Hematopoietic multipotent progenitor cell treated with erythropoietin and hydrocortisone succinate and interleukin-3 and kit ligand, for 6 days (in vitro differentiated cells): ENCODE measurements at places on chromosomes 5 and 9.
A peak's percentile ranks its signal among the peaks of the same experiment; 100 is the strongest.

DNA sequence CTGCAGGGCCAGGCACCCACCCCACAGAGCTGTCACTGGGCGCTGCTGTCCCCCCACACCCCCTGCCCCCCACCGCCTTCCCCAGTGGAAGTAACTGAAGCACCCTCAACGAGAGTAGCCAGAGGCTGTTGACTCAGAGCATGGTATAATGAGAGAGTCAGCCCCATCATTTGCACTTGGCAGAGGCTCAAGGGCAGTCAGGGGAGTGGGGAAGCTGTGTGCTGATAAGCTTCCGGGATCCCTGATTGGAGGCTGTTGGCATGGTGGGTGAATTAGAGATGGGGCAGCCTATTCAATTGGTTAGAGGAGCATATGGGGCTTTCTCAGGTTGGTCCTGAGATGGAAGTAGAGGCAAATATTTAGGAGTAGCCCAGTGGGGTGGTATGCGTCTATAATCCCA is 77.1 kb upstream of the GOLM1 start:
- peak; percentile 48 for DNase-seq

GRCh38 chr5:62340979-62341378 is 35.0 kb downstream of the KIF2A start:
- no peak for DNase-seq

- peak; percentile 97 for DNase-seq
Measured at GRCh38 chr5:140547508-140548299, at the start of gene EIF4EBP3. TSS of gene EIF4EBP3 (plus strand) at chr5:140547662. CDS start at chr5:140547738, 76 bp downstream.

- no peak for DNase-seq
Measured at GRCh38 chr9:135326633-135327152, 152.9 kb upstream of the PPP1R26 start.

- peak; percentile 34 for DNase-seq
Measured at GRCh38 chr5:141338538-141339306, at the start of gene PCDHGA2. TSS of gene PCDHGA2 (plus strand) at chr5:141338760.

GRCh38 chr5:69206528-69207190 is 17.3 kb downstream of the CENPH start:
- DNase-seq = no peak

DNA sequence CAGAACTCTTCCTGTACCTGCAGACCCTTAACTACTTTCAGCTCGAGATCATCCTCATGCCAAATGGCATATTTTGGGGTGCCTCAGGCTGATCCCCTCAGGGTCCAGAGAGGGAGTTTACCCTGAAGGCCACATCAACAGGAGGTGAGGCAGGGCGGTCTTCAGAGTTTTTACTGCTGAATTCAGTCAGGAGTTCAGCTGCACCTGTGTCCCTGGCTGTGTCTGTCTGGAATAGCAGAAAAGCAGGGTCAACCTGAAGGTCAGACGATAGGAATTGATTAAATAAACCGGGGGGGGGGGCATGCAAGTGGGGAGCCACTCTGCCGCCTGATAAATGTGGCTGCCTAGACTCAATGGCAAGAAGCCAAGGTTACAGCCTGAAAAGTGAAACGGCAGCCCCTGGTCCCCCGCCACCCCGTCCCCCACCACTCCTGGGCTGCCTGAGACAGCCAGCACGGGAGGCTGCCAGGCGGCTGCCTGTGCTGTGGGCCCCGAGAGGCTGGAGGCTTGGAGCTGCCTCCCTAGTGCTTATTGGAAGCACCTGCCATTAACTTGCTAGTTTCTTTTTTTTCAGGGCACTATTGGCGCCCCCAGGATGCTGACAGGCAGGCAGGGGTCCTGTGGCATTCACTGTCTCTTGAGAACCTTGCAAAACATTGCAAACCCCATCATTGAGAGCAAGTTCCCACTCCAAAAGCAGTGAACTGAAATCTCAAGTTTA is 182.7 kb upstream of the PPP1R26 start:
- no peak for DNase-seq

DNA sequence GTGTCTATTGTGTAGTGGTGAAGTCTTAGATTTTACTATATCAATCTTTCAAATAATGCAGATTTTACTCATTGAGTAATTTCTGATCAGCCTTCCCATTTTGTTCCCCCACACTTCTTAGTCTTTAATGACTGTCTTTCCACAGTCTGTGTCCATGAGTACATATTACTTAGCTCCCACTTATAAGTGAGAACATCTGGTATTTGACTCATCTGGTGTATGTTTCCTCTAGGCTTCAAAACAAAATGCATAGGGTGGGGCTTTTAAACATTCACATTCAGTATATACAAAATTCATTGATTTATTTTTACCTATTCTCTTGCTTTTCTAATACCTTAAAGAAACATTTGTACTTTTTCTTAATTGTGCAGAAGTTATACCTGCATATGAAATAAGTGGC is 513.0 kb downstream of the MTRR start:
- no peak for DNase-seq

DNA sequence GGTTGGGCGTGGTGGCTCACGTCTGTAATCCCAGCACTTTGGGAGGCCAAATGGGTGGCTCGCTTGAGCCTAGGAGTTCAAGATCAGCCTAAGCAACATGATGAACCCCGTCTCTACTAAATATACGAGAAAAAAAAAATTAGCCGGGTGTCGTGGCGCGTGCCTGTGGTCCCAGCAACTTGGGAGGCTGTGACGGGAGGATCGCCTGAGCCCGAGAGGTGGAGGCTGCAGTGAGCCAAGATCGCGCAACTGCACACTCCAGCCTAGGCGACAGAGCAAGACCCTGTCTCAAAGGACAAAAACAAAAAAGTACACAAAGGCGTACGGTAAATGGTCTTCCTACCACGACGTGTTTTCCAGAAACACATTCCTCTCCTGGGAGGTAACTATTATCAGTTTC is 538 bp upstream of the BDP1 start:
- DNase-seq = no peak

DNA sequence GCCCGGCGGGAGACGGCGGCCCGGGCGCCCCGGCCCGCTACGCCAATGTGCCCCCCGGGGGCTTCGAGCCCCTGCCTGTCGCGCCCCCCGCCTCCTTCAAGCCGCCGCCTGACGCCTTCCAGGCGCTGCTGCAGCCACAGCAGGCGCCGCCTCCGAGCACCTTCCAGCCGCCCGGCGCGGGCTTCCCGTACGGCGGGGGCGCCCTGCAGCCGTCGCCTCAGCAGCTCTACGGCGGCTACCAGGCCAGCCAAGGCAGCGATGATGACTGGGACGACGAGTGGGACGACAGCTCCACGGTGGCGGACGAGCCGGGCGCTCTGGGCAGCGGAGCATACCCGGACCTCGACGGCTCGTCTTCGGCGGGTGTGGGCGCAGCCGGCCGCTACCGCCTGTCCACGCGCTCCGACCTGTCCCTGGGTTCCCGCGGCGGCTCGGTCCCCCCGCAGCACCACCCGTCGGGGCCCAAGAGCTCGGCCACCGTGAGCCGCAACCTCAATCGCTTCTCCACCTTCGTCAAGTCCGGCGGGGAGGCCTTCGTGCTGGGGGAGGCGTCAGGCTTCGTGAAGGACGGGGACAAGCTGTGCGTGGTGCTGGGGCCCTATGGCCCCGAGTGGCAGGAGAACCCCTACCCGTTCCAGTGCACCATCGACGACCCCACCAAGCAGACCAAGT is 723 bp downstream of the SNX18 start:
- peak; percentile 66 for DNase-seq

DNA sequence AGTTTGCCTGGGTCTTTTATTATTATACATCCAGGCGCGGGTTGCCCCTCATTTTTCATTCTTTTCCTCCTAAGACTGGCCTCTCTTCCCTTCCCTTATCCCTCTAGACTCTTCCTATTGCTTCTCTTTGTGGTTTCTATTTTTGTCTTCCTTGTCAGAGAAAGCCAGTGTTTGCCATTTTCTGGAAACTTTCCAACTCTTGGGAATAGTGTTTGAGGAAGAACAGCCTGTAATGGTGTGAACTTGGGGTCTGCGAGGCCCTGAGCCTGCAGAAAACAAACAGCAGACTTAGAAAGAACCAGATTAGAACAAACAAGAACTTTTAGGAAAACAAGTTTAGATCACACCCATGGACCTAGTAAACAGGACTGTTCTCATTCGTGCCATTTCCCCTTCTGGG is 15.5 kb downstream of the PRKACG start:
- no peak for DNase-seq

DNA sequence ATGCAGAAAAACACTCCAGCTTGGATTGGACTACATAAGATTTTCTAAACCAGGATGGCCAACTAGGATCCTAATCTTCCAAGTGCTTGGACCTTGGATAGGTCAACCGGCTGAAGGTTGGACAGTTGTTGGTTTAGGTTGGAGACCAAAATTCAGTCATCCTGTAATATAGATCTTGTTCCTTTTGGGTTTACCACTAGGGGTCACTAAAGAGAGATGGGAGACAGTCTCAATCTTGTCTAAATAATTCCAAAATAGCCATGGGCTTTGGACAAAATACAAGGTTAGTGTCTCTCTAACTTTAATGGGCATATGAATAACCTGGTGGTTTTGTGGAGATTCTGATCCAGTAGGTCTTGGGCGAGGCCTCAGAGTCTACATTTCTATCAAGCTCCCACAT is 148.7 kb upstream of the ERCC6L2 start:
- peak; percentile 79 for DNase-seq

GRCh38 chr9:92602413-92602812 is 66.6 kb upstream of the ECM2 start:
- DNase-seq = no peak

DNA sequence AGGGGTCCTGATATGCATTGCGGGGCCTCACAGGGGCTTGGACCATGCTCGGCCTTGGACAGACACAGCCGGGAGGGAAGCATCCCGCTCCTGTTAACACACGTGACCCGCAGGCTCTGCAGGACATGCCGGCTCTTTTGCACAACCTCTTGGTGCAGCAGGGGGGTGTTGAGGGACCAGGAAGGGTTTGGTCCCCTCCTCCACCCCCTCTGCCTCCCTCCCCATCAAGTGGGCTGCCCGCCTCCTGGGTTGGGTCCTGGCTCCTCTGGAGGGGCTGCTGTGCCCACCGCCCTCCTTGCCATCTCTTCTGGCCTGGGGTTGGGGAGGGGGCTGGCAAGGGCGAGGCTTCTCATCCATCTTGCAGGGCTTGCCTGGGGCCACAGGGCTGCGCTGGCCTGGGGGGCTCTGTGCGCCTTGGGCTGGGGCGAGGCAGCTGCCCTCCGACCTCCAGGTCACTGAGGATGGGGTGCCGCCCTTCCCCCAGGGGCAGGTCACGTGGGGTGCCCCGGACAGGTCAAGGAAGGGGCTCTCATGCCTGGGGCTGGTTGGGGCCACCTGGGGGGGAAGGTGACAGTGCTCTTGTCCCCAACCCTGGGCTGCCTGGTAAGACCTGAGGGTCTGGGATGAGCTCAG is 16.8 kb upstream of the SLC9A3 start:
- DNase-seq = no peak

GRCh38 chr5:156755421-156756087 is 94.5 kb upstream of the PPP1R2B start:
- no peak for DNase-seq

- no peak for DNase-seq
Measured at GRCh38 chr5:5978501-5979376, 399.6 kb downstream of the MED10 start.

- DNase-seq = no peak
Measured at GRCh38 chr9:112080831-112081542, 94.1 kb downstream of the SUSD1 start.

GRCh38 chr5:80246995-80247729 is 8.7 kb downstream of the SERINC5 start:
- DNase-seq = peak; percentile 84

- DNase-seq = no peak
Measured at GRCh38 chr9:14645648-14646047, 47.6 kb downstream of the ZDHHC21 start.

DNA sequence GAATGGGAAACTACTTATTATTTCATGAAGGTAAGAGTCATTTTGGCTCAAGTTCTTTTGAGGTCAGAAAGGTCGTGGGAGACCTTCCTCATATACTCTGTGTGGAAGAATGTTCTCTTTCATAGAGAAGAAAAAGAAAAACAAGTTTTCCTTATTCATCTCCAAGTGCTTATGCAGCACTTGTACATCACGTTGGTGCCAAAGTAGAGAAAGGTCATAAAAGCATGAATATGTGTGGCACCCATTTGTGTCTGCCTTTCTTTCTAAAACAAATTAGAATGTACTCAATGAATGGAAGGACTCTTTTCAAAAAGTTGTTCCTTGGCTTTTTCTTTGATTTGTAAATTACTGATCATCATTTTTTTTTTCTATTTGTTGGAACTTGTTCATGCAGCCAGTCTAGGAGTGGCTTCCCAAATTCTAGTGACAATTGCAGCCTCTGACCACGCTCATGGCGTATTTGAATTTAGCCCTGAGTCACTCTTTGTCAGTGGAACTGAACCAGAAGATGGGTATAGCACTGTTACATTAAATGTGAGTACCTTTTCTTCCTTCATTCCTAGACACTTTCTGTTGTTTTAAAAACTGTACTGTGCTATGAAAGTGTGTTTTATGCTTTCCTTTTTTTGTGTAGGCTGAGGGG is 122.4 kb downstream of the ADGRV1 start:
- DNase-seq = no peak

DNA sequence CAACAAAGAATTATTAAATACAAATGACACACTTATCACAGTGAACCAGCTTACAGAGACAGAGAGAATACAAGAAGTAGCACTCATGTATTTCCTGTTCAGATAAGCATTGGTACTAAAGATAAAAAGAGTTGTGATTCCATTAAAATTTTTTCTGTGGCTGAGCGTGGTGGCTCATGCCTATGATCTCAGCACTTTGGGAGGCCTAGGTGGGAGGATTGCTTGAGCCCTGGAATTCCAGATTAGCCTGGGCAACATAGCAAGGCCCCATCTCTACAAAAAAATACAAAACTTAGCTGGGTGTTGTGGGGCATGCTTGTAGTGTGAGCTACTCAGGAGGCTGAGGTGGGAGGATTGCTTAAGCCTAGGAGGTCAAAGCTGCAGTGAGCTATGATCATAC is 32.9 kb downstream of the FCHO2 start:
- DNase-seq = peak; percentile 81

DNA sequence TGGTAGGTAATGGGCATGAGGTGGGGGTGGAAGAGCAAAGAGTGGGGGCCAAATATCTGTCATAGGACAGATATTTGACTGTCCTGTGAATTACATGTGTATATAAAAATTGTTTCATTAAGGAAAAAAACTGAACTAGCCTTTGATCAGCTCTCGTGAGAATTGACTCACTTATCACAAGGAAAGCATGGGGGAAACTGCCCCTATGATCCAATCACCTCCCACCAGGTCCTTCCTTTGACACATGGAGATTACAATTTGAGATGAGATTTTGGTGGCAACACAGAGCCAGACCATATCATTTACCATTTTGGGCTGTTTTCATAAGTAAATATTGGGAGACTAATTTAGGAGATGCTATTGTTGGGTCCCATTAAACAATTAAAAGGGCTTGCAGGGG is 63.2 kb upstream of the FYB1 start:
- no peak for DNase-seq

DNA sequence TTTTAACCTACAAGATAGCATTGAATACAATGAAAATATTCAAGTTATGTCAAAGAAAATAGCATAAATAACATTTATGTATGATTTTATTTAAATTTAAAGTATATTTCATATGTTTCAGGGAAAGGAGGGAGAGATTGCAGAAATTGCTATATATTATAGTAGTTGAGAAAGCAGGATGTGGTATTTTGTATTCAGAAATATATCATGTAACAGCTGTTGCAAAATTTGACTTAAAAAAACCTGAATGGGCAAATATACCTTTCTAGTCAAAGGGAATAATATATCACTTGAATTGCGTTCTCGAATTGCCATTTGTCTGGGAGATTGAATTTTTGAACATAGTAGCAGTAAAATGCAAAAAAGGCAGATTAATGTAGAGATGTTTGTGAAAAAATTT is 80.6 kb downstream of the PAM start:
- DNase-seq = peak; percentile 41

GRCh38 chr9:100472788-100473275 is at the start of gene TMEFF1:
TSS of gene TMEFF1 (plus strand) at chr9:100473149. CDS start at chr9:100473545, 396 bp downstream.
- DNase-seq = peak; percentile 53
